SHP77 treated with DMSO at 0.1 percent for 48 hours (cell line): ENCODE measurements at places on chromosomes 7 and 10.

GRCh38 chr10:131972474-131973071, 9.2 kb downstream of the BNIP3 start:
- DNase-seq: no peak

DNA sequence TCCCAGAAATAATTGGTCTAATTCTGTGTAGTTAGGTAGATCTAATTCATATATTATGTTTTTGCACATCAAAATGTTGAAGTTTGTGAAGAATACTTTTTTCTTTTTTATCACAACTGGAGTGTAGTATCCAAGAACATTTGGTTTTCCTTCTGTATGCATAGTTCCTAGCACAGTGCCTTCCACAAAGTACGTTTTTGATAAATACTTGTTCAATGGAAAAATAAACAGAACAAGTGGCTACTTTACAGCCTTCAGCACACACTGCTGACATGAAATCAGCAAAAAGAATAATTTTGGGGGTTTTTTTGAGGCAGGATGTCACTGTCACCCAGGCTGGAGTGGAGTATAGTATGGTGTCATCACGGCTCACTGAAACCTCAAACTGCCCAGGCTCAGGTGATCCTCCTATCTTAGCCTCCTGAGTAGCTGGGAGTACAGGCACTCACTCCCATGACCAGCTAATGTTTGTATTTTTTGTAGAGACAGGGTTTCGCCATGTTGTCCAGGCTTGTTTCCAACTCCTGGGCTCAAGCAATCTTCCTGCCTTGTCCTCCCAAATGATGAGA, 27.9 kb downstream of the TARP start:
- no peak for DNase-seq

DNA sequence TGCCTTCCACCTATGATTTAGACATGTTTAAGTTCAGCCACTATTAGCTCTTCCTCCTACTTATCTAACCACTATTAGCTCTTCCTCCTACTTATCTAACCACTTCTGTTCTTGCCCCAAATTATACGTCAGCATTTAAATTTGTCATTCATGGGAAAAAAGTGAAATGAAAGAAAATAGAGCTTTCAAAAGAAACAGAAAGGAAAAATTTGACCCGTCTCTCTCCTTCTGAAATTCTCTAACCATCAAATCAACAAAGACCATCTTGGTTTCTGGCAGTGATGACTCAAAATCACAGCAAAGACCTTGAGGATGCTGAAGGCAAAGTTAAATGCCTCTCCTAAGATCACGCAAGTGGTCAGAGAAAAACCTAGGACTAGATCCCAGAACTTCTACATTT, 2.6 kb downstream of the LIPA start:
- DNase-seq: no peak

- no peak for DNase-seq
Observed at GRCh38 chr10:132967540-132967939, 25.2 kb upstream of the CFAP46 start.

DNA sequence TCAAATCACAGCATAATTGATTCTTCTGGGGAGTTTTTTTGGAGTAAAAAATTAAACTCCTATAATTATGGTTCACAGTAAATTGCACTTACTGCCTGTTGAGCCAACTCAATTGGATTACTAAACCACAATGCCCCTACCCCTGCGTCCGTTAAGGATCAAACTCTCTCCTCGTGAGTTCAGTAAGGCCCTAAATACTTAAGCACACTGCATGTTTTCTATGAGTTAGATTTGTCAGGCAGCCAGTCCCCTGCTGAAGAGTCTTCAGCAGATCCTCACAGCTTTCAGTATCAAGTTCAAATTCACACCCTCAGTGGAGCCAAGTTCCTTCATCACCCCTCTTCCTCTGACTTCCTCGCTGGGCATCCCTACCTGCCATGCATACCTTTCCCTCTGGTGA, 275.0 kb upstream of the BMPER start:
- no peak for DNase-seq

DNA sequence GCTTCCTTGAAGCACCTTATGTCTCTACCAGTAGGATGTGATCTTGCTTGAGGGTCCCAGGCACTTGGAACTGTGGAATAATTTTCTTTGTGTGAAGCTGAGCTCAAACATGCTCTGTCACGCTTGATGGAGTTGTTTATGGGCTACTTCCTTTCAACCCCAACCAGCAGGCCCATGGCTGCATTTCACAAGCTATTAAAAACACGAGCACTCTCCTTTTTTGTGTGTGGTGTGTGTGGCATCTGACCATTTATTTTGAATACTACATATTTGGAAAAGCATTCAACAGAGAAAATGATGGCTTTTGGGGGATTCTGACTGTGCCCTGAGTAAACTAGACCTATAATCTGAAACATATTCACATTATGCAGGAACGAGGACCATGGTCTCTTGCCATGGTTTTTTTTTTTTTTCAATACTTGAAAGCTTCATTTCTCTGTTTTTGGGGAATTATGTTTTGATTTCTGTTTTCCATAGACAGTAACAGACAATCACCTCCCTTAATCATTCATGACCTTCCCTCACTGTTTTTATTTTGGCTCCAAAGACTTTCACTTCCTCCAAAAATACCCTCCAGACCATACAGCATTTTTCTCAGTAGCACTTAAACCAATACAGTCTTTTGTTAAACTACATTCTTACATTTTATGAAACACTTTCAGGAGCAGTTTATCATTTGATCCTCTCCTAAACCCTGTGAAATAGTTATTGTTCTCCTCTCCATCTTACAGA, 233.6 kb upstream of the BMPER start:
- peak; percentile 34 for DNase-seq

DNA sequence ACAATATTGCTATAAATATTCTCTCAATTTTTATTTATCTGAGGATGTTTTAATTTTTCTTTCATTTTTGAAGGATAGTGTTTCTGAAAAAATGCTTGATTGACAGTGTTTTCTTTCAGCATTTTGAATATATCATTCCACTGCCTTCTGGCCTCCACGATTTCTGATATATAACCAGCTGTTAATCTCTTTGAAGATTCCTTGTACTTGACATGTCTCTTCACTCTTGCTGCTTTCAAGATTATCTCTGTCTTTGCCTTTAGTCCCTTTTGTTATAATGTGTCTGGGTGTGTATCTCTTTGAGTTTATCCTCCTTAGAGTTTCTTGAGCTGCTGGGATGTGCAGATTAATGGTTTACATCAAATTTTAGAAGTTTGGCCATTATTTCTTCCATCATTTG, 22.8 kb upstream of the DNAJC1 start:
- DNase-seq: no peak

GRCh38 chr7:74542558-74543117, 88.9 kb downstream of the GTF2IRD1 start:
- DNase-seq: peak; percentile 26

- no peak for DNase-seq
Observed at GRCh38 chr7:100865938-100866728, 1.1 kb upstream of the TRIP6 start.

- no peak for DNase-seq
Observed at GRCh38 chr10:77090381-77091356, 546.9 kb downstream of the KCNMA1 start.

DNA sequence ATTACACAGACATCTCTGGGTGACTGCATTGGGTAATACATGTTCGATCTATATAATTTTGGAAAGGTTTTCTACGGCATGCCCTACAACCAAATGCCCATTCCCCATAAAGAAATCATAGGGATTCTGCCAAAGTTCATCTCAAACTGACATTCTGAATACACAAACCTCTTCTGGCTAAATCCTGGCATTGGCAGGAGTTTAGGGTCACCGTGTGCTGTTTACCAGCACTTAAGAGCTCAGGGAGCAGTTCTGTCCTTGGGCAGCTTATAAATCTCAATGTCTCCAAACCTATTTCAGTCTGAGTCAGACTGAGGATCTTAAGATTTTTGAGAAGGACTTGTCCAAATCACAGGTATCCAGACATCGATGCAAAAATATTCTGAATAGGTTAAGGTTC, 809.6 kb upstream of the LRRN3 start:
- no peak for DNase-seq

GRCh38 chr10:124039483-124040013, 53.9 kb downstream of the CHST15 start:
- no peak for DNase-seq

GRCh38 chr7:113113912-113114311, 4.4 kb downstream of the SMIM30 start:
- no peak for DNase-seq

DNA sequence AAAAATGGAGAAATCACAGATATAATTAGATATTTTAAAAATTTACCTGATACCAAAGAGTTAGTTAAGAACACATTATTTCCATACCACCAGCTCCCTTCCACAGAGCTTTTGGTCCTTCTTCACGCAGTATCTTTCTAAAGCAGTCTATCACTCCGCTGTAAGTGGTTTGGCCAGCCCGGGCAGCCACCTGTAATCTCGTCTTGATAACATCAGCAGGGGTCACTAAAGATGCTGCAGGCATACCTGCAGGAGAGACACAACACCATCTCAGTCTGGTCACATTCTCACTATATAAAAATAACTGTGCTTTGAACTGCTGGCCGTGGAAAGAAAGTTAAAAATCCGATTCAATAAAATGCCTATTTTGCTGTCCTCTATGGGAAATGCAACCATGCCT, 200.1 kb downstream of the SLC25A13 start:
- DNase-seq: no peak

- DNase-seq: no peak
Observed at GRCh38 chr10:102115775-102116174, 4.4 kb downstream of the LDB1 start.

DNA sequence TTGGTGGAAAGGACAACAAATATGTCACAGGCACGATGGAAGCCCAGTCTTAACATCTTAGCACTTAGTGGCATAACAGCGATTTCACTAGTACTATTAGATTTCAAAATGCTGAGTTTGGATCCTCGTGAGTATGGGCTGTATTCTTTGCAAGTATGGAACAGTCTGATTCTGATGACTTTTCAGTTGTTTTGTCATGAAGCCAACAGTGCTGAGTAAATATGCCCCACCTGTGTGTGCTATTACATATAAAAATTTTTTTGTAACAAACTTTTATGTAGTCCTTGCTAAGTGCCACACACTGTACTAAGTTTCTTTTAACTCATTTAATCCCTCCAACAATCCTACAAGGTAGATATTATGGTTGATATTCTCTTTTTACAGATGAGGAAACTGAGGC, 30.8 kb downstream of the MTURN start:
- no peak for DNase-seq

DNA sequence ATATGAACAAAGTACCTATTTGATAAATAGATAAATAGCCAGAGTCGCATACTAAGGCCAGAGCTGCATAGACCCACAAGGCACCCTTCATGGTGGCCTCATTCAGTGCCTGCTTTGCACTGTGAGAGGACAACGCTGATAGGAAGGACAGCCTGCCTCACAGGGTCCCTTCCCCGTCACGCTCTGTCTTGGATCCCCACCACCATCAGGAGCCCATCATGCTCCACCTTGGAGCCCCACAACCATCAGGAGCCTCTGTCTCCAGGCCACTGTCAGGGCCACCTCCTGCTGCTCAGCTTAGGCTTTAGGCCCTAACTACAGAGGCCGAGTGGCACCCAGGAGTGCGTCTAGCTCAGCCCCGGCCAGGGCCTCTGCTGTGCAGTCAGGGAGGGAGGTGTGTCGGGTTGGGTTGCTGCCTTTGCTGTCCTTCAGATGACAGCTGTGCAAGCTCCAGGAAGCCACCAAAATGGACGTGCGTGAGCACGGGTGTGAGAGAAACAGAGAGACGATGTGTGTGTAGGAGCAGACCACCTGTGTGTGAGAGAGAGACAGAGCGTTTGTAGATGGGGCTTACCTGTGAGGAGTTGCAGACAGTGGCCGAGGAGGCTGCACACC, 516.9 kb downstream of the GLRX3 start:
- no peak for DNase-seq

GRCh38 chr10:70648427-70648826, 23.9 kb upstream of the ADAMTS14 start:
- no peak for DNase-seq

DNA sequence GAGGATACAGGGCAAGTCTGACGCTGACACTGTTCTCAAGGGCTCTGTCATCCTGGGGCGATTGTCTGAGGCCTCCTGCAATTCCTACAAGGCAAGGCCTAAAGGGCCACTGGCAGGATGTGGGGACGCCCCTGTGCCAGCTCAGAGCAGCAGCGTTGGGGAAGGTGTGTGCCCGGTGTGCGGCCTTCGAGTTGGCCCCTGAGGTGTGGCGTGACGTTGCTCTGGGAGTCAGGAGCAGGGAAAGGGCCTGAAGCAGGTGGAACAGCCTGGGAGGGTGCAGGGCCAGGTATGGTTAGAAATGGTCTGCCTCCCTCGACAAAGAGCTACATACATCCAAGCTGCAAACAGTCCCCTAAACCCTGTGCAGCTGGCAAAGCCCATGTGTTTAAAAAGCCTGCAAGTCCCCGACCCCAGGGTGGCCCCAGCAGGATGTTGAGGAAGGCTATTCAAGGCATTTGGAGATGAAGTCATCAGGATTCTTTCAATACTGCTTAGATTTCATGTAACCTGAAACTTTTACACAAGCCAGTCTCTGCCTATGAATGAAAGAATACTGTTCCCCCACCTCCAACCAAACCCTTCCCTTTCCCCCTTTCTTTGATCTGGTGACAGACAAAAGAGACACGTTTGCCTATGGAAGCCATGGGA, 142.5 kb upstream of the TNS3 start:
- no peak for DNase-seq

GRCh38 chr10:15494850-15495506, 123.9 kb upstream of the FAM171A1 start:
- DNase-seq: no peak

GRCh38 chr10:4077804-4078203, 292.8 kb upstream of the KLF6 start:
- no peak for DNase-seq

DNA sequence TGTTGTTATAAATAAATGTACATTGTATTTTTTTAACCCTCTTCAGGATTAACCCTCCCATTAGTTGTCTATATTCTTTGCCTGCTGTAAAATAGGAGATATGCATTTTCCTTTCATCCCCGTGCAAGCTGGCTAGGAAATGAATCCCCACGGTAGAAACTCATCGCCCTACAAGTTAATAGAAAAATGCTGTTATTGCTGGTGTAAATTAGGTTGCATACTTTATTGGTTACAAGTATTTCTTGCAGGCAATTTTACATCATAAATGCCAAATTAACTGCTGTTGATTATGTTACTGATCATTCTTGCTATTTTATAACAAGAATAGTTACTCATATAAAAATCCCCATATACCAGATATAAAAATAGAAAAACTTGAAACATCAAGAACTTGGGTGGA, 454.2 kb upstream of the KLF6 start:
- DNase-seq: no peak

GRCh38 chr7:130560972-130561371, 69.1 kb downstream of the MEST start:
- no peak for DNase-seq
